ENCODE measurements at places on chromosomes 3 and 15. TPM values are rescaled to one million over a fixed set of nuclear protein-coding genes. Genes with fewer than 3 reads are reported as not detected.

DNA sequence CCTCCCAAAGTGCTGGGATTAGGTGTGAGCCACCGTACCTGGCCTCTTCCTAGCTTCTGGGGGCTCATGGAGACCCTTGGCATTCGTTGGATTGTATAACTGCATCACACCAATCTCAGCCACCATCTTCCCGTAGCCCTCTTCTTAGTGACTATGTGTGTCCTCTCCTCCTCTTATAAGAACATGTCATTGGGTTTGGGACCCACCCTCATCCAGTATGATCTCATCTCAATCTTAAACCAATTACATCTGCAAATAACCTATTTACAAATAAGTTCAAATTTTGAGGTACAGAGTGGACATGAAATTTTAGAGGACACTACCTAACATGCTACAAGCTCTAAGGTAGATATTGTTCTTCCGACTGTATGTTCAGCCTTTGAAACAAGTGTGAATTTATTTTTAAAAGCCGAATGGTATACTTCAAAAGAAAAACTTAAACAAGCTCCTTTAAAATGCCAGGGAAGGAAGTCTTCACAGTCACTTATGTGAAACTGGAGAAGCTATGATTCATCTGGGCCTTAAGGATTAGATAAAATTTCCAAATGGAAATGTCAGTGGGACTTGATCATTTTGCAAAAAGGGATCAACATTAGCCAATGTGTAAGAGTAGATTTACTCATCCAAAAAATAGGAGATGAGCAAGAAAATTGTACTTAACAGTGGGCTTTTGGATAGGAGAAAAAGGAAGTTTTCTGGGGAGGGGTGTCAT is 225.7 kb downstream of the MEX3B start:
- no peak for DNase-seq

- DNase-seq = peak; percentile 68
These were observed 42.7 kb downstream of the EIF2AK4 start for GRCh38 chr15:39976291-39977274.

- DNase-seq = no peak
These were observed 97.3 kb downstream of the ISL2 start for GRCh38 chr15:76433798-76434400.

The FANCI gene
- polyA plus RNA-seq = 56.0 TPM

The RBMS3 gene
- 15.4 TPM for polyA plus RNA-seq
